NCI-H187 (cell line): ENCODE measurements at places on chromosomes 7 and 10.

- no peak for DNase-seq
Observed at GRCh38 chr7:44398511-44398911, 73.1 kb upstream of the CAMK2B start.

- no peak for DNase-seq
Observed at GRCh38 chr10:126776168-126776567, 105.7 kb upstream of the C10orf90 start.

DNA sequence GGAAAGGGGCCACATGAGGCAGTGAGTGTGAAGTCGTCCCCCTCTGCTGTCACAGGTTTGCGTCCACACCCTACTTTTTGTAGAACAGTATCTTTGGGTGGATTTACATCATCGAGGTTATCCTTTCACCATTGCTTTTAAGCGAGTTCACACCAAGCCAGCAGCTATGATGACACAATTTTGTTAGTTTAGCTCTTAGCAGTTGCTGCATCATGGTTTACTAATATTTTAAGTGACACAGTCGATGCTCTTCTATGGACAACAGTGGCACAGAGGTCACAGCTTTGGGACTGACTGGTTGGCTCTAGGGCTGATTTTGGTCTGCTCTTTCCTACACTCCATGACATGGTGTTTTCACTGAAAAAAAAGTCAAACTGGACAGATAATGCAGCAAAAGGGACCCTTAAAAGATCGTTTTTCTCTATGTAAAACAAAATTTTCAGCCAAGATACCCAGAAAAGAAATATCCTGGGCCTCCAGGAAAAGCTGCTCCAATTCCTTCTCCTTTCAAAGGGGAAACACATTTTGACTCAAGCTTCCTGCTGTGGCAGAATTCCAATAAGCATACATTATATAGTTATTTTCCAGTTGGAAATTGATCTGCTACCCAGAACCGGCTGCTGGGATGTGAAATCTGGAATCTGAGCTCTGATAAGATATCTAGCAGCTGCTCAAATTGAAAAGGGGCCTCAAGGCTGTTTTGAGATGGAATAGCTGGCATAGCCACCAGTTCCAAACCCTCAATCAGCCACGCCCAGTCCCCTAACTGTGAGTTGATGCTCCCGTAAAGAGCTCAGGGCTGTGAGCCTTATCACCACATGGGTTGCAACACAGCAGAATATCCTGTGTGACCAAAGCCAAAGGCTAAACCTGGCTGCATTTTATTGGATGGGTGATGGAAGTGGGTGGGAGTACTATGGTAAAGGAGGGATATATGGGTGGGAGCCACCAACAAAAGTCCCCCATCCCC is 114.2 kb downstream of the SMURF1 start:
- DNase-seq = no peak

- DNase-seq = no peak
Observed at GRCh38 chr7:104758504-104758903, 255.5 kb upstream of the KMT2E start.

- no peak for DNase-seq
Observed at GRCh38 chr7:34844936-34845665, 187.1 kb downstream of the NPSR1 start.

DNA sequence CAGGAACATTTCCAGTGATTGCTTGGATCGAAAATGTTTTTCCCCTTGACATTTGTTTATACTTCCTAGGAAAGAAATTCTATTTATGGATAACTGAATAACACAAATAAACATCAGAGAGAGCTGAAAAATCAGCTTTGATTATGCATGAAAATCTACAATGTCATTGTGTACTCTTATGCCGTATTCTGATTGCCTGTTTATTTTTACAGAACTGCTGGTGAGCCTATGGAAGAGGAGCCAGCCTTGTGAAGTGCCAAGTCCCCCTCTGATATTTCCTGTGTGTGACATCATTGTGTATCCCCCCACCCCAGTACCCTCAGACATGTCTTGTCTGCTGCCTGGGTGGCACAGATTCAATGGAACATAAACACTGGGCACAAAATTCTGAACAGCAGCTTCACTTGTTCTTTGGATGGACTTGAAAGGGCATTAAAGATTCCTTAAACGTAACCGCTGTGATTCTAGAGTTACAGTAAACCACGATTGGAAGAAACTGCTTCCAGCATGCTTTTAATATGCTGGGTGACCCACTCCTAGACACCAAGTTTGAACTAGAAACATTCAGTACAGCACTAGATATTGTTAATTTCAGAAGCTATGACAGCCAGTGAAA is 121.5 kb downstream of the TWIST1 start:
- no peak for DNase-seq

DNA sequence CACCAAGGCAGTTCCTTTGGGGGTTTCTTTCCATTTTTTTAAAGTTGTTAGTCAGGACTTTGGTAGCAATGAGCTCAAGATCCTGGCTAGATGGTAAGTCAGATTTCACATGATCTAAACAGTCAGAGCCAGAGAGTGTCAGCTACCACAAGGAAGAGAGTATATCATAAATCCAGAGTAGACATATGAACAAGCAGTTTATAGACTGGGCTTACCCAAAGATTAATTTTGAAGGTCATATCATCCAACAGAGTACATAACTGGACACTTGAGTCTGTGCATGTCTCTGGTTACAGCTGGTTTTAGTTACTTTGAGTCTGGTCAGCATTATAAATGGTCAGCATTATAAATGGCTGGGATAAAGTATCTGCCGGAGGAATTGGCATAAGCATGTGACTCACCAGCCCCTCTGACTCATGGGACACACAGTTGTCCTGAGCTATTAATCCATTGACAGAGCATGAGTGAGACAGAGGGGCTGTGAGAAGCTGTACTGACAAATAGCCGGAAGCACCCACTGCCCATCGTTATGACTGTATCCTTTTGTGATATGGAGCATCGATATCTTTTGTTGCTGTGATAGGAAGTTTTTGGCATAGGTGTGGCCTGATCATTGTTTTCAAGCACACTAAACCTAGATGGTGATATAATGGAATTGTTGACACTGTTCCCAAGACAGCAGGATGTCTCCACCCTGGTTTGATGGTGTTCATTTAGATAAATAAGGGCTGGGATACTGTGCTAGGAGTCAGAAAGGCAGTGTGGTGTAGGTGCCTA is 19.3 kb downstream of the PPP1R3C start:
- no peak for DNase-seq

DNA sequence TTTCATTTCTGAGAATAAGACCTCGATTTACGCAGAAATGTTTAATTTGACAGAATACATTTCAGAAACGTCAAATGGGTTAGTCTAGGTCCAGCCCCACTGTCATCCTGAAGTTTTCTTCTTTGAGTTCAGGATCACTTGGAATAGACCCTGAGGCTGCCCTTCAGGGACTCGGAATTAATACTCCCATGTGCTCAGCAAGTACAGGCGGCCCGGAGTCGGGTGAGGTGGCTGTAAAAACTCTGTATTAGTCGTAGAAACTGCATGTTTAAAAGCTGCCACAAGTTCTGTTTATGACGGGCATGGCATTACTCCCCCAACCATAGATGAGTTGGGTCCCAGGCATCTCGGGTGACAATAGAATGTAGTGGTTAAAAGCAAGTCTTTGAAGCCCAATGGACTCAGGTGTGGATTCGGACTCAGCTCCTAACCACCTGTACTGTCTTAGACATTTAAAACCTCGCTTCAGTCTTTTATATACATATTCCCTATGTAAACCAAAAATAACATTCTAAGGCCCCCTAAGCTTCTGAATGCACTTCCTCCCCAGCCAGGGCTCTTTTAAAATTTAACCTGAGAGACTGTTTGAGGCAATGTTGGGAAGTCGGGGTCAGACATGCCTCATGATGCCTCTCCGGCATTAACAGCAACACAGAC is 216.3 kb downstream of the ADARB2 start:
- DNase-seq = no peak
